Cerebellum (tissue), 4 donors: ENCODE measurements at places on chromosomes 7 and 10.

GRCh38 chr10:101231092-101231491 is 1.8 kb upstream of the LBX1 start:
- no peak for DNase-seq

- DNase-seq: no peak
Observed at GRCh38 chr7:93115796-93116195, 2.0 kb downstream of the SAMD9 start.

- DNase-seq: peak; percentile 28
Observed at GRCh38 chr7:99374111-99375064, at the start of gene ARPC1B. ARPC1B (plus strand) TSS chr7:99374730; CDS start chr7:99385715, 10,985 bp downstream.

- no peak for DNase-seq
Observed at GRCh38 chr10:125871338-125871737, 9.8 kb downstream of the DHX32 start.

DNA sequence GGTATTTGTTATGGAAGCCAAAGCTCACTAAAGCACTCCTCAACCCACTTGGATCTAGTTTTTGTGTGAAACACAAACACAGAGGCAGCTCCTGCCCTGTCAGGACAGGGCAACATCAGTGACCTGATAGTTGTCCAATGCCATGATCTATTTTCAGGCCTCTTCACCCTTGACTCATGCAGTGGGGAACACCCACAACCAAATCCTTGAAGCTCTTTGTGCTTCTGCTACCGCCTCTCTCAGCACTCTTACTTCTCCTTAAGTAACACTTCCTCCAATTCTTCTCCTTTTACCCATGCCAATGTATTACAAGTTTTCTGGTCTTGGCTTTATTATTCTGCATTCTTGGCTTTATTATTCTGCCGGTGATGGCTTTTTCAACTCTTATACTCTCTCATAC is 425.3 kb downstream of the INHBA start:
- no peak for DNase-seq

DNA sequence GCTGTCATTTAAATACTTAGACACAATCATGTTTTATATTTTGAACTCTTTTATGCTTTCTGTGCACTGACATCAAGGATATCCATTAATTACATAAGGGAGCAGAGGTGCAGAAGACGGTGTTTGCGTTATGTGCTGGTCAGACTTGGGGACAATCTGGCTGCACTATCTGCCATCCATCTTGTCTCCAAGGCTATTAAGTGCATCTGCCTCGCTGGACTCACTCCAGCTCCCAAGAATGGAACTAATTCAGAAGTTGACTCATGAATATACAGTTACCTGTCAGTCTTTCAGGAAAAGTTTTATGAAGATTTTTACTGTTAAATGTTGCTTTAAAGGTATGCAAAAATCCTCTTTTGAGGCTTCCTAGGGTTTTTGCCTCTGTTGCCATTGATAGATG is 391.0 kb downstream of the SUGCT start:
- DNase-seq: no peak

GRCh38 chr7:134737566-134738345 is 41.7 kb upstream of the CALD1 start:
- DNase-seq: no peak

- DNase-seq: no peak
Observed at GRCh38 chr10:16724509-16724908, 92.7 kb downstream of the RSU1 start.

DNA sequence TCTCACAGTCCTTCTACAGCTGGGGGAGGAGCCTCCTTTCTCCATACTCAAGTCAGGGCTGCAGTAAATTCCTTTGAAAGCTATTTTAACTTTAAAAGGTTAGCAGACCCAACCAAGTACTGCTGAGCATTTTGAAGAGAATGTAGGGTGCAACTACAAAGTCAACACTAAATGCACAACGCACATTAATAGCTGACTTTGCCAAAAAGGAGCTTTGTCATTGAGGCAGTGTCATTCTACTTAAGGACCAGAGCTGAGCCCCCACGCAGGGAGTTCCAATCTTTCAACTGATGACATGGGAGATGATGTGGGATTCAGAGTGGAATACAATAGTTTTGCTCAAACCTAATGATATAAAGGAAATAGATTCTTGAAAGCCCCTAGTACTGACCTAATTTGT is 20.3 kb downstream of the TECTB start:
- no peak for DNase-seq
